ENCODE measurements at places on chromosomes 13 and 19.

GRCh38 chr13:29730253-29730652 is 120.2 kb downstream of the UBL3 start:
- peak; percentile 24 for DNase-seq

DNA sequence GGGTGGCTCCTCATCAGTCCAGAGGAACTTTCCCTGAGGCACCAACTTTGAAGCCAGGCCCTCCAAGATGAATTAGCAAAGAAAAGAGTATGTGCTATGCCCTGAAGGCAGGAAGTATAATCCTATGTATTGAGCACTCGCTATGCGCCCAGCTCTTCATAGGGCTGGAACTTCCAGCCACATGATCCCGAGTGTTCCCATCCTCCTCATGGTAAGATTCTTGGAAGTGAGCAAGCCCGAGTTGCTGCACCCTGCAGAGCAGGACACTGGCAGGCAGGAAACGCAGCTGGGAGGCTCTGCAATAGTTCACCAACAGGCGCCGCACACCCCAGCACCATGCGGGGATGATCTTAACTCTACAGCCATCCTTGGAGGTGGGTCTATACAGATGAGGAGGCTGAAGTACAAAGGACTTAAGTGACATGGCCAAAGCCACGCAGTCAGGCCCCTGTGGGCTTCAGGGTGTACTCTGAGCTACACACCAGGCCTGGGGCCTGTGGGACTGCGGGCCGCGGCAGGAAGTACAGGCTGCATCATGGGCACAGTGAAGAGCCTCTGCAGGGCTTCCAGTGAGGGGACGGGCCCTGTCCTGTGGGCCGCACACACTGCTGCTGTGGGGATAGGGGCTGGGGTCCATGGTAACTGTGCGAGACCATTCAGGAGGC is 25.1 kb downstream of the C19orf47 start:
- no peak for DNase-seq

DNA sequence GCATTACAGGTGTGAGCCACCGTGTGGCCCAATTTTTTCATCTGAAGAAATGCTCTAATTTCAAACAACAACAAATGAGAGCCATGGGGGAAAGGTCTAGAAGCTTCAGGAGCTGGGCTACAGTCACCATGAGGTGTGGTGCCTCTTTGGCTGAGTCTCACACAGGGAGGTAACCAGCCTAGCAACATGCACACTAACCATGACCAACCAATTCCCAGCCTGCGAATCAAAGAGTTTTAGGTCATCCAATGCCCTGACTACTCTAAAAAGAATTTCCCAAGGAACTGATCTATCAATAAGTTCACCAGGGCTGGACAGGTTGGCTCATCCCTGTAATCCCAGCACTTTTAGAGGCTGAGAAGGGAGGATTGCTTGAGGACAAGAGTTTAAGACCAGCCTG is 29.9 kb downstream of the PBX4 start:
- DNase-seq, result no peak

DNA sequence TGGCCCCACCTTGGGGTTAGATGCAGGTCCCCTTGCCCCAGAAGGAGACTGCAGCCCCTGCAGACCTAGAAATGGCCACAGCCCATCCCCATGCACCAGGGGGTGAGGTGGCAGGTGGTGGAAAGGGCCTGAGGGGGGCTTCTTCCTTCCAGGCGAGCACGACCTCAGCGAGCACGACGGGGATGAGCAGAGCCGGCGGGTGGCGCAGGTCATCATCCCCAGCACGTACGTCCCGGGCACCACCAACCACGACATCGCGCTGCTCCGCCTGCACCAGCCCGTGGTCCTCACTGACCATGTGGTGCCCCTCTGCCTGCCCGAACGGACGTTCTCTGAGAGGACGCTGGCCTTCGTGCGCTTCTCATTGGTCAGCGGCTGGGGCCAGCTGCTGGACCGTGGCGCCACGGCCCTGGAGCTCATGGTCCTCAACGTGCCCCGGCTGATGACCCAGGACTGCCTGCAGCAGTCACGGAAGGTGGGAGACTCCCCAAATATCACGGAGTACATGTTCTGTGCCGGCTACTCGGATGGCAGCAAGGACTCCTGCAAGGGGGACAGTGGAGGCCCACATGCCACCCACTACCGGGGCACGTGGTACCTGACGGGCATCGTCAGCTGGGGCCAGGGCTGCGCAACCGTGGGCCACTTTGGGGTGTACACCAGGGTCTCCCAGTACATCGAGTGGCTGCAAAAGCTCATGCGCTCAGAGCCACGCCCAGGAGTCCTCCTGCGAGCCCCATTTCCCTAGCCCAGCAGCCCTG is 4.2 kb upstream of the F10 start:
- DNase-seq, result no peak

DNA sequence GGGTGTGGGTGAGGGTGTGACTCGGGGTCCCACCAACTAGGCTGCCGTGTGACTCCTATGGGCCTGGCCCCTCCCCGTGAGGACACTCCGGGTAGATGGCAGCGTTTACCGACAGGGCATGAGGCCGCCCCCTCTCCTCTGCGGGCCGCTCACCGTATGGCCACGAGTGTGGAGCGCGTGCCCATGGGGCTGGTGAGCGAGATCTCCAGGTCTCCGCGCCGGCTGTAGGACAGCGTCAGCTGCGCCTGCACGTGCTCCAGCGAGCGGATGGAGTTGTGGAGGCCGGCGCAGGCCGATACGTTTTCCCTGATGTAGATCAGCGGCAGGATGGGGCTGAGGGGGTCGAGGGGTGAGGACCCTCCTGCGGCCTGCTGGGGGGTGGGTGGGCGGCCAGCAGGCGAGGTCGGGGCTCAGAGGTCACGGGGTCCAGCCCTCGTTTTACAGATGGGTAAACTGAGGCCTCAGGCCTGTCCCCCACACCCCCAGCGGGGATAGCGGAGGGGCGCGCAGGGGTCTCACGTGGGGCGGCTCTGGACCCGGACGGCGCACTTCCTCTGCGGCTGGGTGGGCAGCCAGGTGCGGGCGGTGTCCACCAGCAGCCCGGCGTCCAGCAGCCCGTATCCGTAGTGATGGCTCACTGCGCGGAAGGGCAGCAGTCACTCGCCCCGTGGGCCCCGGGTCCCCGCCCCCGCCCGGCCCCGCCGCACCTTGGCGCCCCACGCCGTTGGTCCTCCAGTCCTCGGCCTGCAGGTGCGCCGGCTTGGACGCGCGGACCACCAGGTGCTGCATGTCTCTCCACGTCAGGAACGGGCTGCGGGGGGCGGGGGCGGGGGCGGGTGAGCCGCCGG is 4.3 kb upstream of the C19orf25 start:
- no peak for DNase-seq

DNA sequence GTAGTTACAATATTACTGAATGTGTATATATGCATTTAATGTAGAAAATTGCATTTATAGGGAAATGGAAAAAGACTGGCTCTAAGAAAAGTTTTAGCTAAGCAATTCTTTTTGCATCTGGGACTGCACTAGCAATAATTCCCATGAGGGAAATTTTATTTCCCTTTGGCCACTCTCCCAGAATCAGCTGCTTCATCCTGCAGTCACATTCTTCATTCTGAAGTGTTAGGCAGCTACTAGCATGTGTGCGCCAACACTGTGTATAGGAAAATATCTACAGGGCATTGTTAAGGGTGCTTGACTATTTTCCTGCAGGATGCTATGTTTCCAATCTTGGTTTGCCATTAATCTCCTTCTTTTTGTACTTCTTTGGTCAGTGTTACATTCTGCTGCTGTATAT is 312.8 kb upstream of the PCDH20 start:
- DNase-seq, result no peak

DNA sequence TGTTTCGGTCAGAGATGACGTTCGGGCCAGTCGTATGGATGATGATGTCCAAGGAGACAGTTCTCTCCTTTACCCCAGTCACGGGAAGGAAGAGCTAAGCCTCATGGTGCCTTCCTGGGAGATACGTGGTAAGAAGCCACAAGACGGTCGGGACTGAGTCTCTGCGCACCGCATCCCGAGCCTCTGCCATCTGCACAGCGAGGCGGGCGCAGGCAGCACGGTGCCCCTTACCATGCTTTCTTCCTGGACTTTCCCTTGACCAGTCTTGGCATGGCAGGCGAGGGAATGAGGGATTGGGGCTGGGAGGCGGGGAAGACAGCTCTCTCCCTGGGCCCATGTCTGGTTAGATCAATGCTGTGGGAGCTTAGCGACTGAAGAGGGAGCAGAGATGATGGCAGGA is 10.1 kb upstream of the LAIR2 start:
- no peak for DNase-seq

GRCh38 chr13:34156841-34157365 is 339.0 kb downstream of the RFC3 start:
- DNase-seq, result peak; percentile 28

- peak; percentile 78 for DNase-seq
Observed at GRCh38 chr19:50418176-50419021, at the start of gene SPIB. TSS of gene SPIB (plus strand) at chr19:50418938. CDS start at chr19:50418963, 25 bp downstream.

GRCh38 chr19:32971012-32971595 is 654 bp downstream of the CEP89 start:
- no peak for DNase-seq

- DNase-seq, result no peak
Observed at GRCh38 chr19:51139299-51140014, 2.6 kb upstream of the SIGLEC7 start.

GRCh38 chr19:5974721-5975387 is 3.1 kb downstream of the RANBP3 start:
- DNase-seq, result peak; percentile 41

DNA sequence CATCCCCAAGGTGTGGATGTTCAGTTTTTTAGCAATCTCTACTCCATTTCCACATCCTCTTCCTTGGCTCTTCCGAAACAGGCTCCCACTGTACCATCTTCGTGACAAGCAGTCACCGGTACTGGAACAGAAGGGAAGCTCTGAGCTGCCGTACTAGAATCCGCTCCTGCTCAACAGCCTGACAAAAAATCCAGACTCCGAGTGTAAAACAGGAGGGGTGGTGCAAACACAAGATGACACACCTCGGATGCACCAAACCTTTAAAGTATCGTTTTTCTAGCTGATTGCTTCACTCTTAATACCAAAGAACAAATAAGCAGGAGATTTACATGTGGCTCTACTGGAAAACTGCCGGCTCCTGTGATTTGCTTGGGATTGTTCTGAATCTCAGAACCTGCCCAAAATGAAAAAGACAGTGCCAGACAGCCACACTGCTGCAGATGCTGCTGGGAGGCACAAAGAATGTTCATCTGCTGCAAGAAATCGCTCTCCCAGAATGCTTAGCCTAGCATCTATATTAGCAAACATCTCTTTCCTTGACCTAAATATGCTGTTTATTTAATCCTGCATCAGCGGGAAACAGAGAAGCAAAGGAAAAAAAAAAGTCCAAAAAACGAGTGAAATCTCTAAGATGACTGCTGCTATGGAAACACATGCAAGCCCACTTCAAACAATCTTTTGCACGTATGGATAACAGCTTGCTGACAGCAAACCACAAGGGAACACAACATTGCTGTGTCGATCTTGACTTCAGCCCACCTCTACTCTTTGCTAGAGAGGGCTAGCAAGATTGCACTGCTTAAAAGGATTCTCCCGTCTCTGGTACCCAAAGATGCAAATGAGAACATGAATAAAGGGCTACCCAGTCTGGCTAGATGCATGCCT is 38.0 kb upstream of the DOCK9 start:
- DNase-seq, result no peak

- no peak for DNase-seq
Observed at GRCh38 chr13:30435911-30436451, 13.7 kb downstream of the UBE2L5 start.
